ENCODE measurements at places on chromosomes 11 and 22.

- no peak for DNase-seq
These were observed 56.4 kb upstream of the CTTN start for GRCh38 chr11:70341881-70342429.

DNA sequence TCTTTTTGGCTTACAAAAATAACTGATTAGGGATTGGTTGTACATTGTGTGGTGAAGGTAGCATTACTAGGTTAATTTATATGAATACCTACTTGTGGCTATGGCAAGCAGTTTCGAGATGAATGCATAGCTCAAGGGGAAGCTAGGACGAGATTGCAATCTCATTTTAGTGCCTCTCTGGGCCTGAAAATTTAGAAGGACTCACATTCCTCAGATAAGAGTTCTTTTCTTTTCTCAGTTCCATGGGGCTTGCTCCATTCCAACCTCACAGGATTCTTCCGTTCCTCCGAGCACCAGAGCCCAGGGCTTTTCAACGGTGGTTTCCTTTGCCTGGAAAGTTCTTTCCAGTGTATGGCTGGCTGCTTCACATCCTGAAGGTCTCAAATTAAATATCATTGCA, 82.1 kb downstream of the CECR2 start:
- no peak for DNase-seq

- no peak for DNase-seq
These were observed 2.5 kb downstream of the PANX1 start for GRCh38 chr11:94131047-94131717.

DNA sequence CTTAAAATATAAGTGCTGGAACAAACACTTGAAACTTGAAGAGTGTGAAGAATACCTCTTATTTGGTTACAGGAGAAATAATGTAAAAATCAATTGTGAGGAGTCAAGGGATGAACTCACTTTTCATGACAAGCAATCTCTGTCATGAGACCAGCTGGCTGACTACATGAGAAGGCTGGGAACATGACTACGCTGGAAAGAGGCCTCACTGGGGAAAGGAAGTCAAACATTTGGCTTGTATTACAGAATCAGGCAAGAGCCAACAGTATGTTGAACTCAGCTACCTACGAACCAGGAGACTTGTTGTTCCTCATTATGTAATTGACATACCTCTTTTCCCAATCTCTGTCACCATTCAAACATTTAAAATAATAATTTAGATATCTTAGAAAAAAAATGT, 14.4 kb downstream of the DCDC1 start:
- no peak for DNase-seq

GRCh38 chr11:59273373-59273841, 60.7 kb upstream of the MPEG1 start:
- no peak for DNase-seq

DNA sequence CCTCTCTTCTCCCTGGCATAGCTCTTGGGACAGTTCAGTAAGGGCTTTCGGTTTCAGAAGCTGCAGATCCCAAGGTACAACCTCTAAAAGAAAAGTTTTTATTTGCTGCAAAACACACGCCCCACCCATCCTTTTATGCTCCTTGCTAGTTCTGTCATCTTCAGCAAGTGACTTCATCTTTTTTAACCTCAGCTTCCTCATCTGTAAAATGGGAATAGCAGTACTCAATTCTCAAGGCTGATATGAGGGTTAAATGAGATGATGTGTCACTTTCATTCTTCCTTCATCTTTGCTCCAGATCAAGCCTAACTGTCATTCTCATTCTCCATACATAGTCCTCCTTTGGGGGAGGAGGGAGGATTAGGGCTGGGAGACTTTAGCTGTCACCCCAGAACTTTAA, 90.0 kb upstream of the ALX4 start:
- DNase-seq, result no peak

DNA sequence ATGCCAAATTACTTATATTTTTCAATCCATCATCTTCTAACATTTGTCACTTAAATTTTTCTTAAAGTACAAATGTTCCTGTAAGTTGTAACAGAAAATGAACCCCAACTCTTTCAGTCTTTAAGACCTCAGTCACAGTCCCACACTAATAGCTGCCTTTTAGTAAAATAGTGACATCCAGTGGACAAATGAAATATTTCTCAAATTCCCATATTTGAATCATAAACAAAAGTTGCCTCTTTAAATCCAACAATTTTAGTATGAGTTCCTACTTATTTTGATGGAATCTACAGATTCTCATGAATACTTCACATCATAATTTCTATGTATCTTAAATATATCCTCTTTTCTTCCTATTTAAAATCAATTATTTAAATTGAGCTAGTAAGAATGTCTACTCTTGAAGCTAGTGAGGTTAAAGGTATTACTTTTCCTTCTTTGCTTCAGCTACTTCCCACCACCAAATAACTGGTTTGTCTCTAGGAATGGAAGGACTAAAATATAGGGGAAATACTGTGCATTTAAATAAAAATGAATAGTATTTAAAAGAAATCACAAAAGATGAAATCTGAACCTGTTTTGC, 9.2 kb downstream of the LIN7C start:
- DNase-seq, result no peak

DNA sequence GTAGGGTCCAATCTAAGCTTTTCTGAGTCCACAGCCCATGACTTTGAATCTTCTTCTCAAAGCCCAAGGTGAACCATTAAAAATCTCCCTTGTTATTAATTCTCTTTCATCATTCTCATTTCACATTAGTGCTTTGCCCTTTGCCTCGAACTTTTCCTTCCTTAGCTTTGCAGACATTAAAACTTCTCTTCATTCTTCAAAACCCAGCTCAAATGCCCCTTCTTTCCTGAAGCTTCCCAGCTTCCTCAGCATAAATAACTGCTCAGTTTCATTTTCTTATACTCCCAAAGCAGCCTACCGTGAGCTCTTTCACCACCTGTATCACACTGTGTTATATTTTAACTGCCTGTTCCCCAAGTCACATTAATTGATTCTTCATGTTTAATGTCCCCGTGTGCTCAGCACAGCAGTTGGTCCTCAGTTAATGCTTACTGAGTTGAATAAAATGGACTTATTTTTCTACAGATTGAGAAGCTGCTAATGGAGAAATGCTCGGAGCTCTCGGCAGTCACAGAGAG, 62.0 kb downstream of the INSC start:
- DNase-seq, result no peak

Data from mucosa of gallbladder (tissue), 1 donor.